ENCODE measurements at places on chromosomes 11 and 22. TPM values are rescaled to one million over a fixed set of nuclear protein-coding genes. Genes with fewer than 3 reads are reported as not detected.

Gene GPR83
- 0.04 TPM for polyA plus RNA-seq

Gene ROM1
- polyA plus RNA-seq = 5.3 TPM

Gene BARX2
- 0.03 TPM for polyA plus RNA-seq

GRCh38 chr11:59766542-59767224, 11.5 kb downstream of the STX3 start:
- H3K27me3 ChIP-seq = no peaks in the 10 kb centered on the region
- DNase-seq = peak; percentile 52
- peaks cover 1% of the 10 kb centered on the region for H3K4me1 ChIP-seq
- no peaks in the 10 kb centered on the region for H3K36me3 ChIP-seq

- no peak overlapping the region for H3K4me3 ChIP-seq
- DNase-seq = no peak
- no peaks in the 10 kb centered on the region for H3K36me3 ChIP-seq
- H3K27ac ChIP-seq = no peak overlapping the region
These were observed 2.2 kb upstream of the HDAC10 start for GRCh38 chr22:50253046-50253915.

- H3K27me3 ChIP-seq = no peaks in the 10 kb centered on the region
- peaks cover 8% of the 10 kb centered on the region for H3K4me1 ChIP-seq
- no peak for DNase-seq
- H3K27ac ChIP-seq = no peak overlapping the region
- no peaks in the 10 kb centered on the region for H3K36me3 ChIP-seq
- no peak overlapping the region for H3K4me3 ChIP-seq
These were observed 52.0 kb upstream of the SPATA19 start for GRCh38 chr11:133897331-133897650.

Gene CHADL
- polyA plus RNA-seq = 31.2 TPM

Gene ZNHIT2
- polyA plus RNA-seq = 12.4 TPM

DNA sequence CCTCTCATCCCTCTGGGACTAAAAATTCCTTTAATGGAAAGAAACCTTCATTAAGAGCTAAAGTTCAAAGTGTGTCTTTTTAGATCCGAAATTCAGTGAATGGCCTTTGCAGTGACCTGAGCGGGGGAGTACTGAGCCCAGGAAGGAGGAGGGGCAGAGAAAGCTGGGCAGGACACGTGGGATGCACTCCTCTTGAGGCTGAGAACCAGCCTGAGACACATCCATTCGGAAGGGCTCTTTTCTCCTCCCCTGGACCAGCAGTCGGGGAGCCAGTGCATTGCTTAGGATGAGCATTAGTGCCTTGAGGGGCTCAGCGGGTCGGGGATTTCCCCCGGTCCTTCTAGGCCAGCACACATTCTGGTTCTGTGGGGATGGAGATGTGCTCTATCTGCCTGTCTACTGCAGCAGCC, 258.9 kb upstream of the B3GAT1 start:
- H3K4me1 ChIP-seq = no peaks in the 10 kb centered on the region
- no peak overlapping the region for H3K27ac ChIP-seq
- peaks cover 2% of the 10 kb centered on the region for H3K27me3 ChIP-seq
- no peaks in the 10 kb centered on the region for H3K36me3 ChIP-seq
- H3K4me3 ChIP-seq = no peak overlapping the region
- DNase-seq = no peak
